ENCODE measurements at places on chromosomes 1 and 21.

DNA sequence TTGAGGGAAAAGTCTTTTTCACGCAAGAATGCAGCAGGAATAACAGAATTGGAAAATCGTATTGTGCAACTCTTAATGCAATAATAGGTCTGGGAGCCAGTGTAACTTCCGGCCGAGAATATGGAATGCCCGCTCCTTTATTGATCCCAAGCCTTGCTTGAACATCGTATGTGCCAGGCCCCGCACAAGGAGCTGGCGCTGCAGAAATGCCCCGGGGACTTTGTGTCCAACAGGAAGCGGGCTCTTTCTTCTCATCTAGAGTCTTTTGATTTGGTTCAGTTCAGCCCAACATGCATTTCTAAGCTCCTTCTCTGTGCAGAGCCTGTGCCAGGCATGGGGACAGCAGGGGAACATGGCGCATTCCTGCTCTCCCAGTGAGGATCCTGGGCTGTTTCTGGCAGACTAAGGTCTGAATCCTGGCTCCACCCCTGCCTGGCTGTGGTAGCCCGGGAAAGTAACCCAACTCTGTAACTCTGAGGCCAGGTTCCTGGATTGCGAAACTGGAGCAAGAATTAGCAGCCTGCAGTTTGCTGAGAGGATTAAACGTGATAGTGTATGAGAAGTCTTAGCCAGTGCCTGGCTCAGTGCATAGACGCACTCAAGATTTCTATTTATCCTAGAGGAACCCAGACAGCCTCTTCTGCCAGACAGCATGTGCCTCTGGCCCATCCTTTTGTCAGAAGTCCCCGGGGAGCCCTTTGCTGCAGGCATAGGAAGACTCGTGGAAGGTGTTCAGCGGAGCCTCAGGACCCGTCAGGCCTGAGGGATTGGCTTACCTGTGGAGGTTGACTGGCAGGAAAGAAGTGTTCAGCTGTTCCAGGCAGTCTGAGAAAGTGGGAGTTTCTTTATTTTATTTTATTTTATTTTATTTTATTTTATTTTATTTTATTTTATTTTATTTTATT lies 987 bp upstream of the CDCP2 start:
- DNase-seq: no peak

GRCh38 chr1:114618606-114619005 lies 37.2 kb upstream of the BCAS2 start:
- no peak for DNase-seq

GRCh38 chr1:218591966-218592365 lies 246.8 kb downstream of the TGFB2 start:
- no peak for DNase-seq

DNA sequence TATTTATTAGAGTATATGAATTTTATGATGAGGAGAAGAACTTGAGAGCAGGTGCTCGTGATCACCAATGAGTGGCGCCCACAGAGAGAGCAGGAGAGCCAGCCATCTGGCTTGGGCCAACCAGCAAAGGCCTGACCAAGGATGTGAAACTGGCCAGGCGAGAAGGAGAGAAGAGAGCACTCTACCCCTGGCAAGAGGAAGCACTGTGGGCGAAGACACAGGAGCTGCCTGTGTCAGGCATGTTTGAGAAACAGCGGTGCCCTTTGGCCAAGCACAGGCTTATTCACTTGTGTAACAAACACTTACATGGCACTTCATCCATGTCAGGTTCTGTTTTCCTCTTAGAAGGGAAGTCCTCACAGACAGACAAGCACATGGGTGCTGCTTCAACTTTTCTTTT lies 4.2 kb upstream of the SIPA1L2 start:
- no peak for DNase-seq

- no peak for DNase-seq
These were observed 202.1 kb upstream of the SGIP1 start for GRCh38 chr1:66331658-66332547.

DNA sequence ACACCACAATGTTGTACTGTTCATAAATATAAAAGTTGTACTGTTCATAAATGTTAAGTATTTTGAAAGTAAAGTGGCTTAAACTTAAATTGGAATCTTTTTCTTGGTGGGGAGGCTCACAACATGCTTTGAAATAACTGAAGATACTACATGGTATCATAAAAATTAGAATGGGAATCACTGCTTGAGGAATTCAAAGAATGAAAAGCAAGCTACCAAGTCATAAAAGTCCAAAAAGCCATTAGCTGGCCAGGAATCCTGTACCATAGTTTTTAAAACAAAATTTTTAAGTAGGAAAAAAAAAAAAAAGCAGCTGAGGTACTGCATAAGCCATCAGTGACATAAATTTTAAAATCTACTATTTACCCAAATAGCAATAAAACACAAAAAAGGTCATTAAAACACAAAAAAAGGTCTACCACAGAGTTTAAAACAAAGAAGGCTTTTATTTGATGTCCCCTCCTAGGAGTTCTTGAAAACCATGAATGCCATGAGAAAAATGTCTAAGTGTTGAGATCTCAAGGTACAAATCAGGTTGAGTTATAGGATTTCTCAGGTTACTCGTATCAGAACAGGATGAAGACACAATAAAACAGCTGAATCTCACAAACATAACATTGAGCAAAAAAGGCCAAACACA lies 8.6 kb downstream of the ZZZ3 start:
- no peak for DNase-seq

DNA sequence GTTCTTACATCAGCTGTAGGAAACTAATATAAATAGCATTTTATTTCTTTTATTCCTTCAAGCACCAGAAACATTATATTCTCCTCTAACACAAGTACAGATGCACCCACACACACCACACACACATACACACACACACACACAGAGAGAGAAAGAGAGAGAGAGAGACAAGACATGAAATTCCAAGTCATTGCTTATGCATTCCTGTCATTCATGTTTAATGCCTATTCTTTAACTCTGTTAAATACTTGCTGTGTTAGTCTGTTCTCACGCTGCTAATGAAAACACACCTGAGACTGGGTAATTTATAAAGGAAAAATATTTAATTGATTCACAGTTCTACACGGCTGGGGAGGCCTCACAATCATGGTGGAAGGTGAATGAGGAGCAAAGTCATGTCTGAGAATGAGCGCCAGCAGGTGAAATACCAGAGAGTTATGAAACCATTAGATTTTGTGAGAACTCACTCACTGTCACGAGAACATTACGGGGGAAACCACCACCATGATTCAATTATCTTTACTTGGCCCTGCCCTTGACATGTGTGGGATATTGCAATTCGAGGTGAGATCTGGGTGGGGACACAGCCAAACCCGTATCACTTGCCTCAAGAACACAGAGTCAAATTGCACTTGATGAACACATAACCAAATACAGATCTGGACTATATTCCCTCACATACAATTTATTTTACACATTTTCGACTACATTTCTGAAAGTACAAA lies 1058.1 kb upstream of the TMPRSS15 start:
- DNase-seq: no peak

GRCh38 chr1:88180449-88181108 lies 503.5 kb upstream of the PKN2 start:
- DNase-seq: no peak

- DNase-seq: no peak
These were observed 207.0 kb upstream of the MAP1LC3C start for GRCh38 chr1:242205622-242206489.

DNA sequence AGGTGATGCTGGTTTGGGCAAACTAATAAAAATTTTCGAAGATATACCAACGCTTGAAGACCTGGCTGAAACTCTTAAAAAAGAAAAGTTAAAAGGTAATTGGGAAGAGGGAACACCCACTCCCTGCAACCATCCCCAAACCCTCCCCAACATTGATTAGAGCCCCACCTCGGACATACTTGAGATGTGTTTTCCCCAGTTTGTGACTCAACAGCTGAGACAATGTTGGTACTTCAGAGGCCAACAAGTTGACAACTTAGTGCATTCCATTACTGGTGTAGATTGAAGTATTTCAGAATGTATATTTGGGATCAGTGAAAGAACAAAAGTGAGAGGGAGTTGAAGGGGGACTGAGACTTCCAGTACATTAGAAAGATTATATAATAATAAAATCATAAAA lies 5.1 kb downstream of the IFI16 start:
- DNase-seq: no peak

GRCh38 chr1:40247655-40248054 lies at the start of gene TMCO2:
Gene TMCO2, plus strand, starts transcription at chr1:40247937. Its CDS starts 57 bp downstream, at chr1:40247994.
- no peak for DNase-seq

GRCh38 chr1:202397256-202397655 lies 48.8 kb downstream of the PPP1R12B start:
- DNase-seq: no peak

- DNase-seq: no peak
These were observed 28.9 kb upstream of the LYPLAL1 start for GRCh38 chr1:219144658-219145315.

DNA sequence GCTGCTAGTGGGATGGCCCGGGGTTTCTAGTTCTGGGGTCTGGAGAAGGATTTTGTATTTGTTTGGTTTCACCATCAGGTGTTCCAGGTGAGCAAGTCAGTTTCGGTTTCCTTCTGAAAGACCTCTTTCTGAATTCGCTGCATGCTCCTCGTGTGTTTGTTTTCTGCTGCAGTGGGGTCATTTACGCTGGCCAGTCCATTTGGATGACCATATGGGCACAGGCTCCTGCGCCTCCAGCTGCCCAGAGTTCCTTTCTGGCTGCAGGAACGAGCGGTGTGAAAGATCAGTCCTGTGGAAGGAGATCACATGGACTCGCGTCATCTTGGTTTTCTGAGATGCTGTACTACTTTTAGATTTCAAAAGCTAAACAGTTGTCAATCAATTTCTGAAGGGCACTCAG lies 83.7 kb upstream of the GCLM start:
- DNase-seq: no peak

GRCh38 chr21:40797891-40798290 lies 49.1 kb downstream of the DSCAM start:
- no peak for DNase-seq

DNA sequence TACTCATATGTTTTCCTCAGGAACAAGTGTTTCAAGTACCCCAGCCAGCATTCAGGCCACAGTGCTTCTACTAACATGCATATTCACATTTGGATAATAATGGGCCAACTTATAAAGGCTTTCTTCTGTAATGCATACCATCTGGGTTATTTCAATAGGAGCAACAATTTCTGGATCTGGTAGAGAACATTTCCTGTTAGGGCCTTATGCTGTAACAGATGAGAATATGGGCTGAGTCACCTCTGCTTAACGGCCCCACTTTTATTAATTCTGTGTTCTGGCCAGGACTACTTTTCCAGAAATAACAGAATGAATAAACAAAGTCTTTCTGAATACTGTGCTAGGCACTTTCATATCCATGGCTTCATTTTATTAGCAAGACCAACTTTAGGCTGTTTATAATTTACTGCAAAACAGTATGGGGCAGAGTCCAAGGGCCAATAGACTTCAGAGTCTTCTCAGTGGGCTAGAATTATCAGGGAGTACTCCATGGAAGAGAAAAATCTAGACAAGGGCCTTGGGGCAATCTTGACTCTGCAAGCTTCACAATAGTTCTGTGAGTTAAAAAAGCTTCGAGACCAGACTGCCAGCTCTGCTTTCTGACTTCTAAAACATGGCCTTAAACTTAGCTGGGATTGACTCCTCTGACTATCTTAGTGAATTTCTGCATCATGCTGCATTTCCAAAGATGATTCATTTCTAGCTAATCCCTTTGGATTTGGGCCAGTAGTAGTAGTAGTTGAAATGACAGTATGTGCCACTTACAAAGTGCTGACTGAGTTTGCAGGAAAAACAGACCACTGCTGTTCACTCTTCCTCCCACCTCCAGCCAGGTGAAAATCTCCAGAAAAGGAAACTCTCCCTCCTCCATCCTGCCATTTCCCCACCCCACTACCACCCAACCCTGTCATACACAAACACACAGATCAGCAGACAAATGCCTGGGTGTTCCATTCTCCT lies 8.2 kb upstream of the SSX2IP start:
- DNase-seq: no peak

DNA sequence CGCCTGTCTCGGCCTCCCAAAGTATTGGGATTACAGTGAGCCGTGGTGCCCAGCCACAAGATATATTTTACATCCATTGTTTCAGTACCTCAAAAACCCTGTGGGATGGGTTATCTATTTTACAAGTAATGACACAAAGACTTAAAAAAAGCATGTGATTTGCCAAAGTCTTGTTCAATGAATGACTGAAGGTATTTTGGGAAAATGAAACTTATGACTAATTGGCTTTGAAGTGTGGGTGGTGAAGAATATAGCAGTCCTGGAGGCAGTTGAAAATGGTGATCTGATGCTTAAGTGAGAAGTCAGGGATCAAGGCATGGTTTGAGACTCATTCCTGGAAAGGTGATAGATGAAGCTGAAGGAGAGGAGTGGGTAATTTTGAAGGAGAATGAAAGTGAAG lies 3.0 kb downstream of the SWT1 start:
- no peak for DNase-seq

DNA sequence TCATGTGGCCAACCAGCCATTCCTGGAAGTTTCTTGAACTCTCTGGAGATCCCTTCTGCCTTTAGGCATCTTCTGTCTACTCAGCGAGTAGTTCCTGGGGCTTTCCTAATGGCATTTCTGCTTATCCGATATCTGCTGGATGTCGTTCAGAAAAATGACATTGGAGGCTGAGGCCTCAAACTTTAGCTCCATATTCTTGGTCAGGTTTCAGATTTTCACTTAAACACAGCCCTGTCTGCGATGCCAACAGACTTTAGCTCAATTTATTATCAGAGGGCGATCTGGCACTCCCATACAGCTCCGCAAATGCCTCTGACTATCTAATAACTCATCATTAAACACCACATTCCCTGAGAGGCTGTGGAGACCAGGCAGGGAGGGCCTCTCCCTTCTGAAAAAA lies 46.3 kb upstream of the ETS2 start:
- no peak for DNase-seq

DNA sequence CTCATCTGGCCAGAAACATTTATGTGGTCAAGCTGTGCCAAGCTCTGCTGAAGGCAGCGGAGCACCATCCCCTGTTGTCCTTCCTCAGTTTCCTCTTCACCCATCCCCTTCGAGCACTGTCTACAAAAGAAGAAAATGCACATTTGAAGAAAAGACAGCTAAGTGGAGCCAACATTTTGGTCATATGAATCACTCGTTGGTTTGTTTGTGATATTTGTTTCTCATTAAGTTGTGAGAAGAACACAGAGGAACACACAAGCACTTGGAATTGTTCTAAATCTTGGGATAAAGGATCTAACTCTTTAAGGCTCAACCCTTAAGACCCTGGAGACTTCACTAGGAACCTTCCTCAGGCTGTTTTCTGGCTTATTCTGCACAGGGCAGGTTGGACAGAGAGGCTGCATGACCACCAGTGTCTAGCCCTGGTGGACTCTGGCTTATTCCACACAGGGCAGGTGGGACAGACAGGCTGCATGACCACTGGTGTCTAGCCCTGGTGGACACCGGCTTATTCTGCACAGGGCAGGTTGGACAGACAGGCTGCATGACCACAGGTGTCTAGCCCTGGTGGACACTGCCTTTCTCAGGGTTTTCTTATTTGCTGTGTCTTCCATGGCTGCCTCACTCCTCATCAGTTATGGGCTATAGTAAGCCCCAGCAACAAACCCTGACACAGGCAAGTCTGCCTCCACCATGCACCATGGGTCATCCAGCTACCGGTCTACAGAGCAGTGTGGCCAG lies 35.3 kb upstream of the COL6A2 start:
- DNase-seq: no peak

- DNase-seq: no peak
These were observed 32.3 kb downstream of the CFAP57 start for GRCh38 chr1:43204394-43204793.

GRCh38 chr1:224116131-224116530 lies 2.2 kb downstream of the FBXO28 start:
- no peak for DNase-seq

GRCh38 chr1:24319312-24319863 lies at the start of gene GRHL3:
Gene GRHL3, plus strand, starts transcription at chr1:24319357. Its CDS starts 195 bp downstream, at chr1:24319552.
- no peak for DNase-seq

All from stimulated activated CD8-positive, alpha-beta memory T cell treated with anti-CD3 and anti-CD28 coated beads, Interleukin-15, amount 100 ng/mL, for 4 hours (primary cell).